ENCODE measurements at places on chromosomes 2 and 18. TPM values are rescaled to one million over a fixed set of nuclear protein-coding genes. Genes with fewer than 3 reads are reported as not detected.

DNA sequence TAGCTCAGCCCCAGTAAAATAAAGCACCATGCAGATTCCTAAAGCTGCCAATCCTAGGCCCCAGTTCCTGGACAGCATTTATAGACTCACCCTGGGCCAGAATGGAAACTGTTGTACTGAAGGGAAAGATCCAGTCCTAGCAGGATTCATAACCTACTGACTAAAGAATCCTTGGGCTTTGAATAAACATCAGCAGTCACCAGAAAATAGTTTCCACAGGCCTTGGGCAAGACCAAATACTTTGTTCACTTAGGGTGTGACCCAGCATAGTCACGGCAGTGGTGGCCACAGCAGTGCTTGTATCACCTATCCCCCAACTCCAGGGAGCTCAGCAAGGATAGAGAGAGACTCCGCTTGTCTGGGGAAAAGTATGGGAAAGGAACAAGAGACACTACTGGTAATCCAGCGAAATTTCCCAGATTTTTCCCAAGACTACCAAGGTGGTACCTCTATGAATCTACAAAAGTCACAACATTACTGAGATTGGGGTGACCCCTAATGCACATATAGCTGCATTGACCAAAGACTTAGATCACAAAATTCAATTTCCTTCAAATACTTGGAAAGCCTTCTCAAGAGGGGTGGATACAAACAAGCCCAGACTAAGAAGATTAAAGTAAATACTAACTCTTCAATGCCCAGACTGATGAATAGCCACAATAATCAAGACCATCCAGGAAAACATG, 748.1 kb upstream of the LRATD1 start:
- DNase-seq: no peak

DNA sequence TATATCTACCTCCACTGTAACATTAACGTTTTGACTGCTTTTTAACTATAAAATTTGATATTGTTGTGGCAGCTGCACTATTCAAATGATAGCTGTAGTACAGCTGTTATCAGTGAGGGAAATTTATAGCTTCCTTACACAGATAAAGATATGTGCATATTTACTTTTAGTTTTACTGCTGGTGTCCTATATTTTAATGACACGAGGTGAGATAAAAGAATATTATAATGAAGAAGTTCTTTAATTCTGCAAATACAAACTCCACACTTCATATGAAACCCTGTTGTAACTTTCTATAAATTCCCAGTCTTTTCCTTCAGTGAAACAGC, 427.8 kb upstream of the ZEB2 start:
- DNase-seq: no peak

DNA sequence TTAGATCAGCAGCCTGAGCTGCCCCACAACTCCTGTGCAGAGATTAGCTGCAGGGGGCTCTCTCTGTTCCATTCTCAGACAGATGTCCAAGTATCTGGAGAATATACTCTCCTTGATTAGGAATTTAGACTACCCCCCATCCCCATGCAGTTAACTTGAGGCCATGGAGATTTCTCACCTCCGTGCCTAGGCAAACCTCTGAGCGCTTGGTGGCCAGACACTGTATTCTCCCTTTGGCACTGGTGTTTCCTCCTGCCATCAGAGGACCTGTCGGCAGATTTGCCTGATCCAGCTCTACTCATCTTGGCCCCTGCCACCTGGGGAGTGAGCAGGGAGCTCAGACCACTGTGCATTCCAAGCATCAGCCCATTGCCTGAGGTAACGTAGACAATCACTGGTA, 48.3 kb downstream of the ZNF804A start:
- no peak for DNase-seq

DSG4 gene
- polyA plus RNA-seq: not detected

DNA sequence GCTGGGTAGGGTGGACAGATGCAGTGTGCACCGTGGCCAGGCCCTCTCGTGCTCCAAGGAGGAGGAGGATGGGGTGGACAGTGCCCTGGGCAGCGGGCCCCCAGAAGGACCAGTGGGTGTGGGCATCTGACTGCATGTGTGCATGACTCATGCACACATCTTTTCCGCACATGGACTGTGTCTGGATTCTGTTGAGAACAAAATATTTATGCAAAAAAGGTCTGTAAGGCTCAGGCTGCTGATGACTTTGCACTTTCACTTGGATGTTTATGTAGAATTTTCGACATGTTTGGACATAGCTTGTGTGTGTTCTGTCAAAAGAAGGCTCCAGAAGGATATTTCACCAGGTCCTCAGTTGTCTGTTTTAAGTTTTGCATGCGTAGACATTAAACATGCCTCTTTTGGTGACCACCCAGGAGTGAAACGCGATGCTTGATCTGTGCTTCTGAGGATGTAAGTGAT, 45.6 kb downstream of the MTCL1 start:
- peak; percentile 89 for DNase-seq

DNA sequence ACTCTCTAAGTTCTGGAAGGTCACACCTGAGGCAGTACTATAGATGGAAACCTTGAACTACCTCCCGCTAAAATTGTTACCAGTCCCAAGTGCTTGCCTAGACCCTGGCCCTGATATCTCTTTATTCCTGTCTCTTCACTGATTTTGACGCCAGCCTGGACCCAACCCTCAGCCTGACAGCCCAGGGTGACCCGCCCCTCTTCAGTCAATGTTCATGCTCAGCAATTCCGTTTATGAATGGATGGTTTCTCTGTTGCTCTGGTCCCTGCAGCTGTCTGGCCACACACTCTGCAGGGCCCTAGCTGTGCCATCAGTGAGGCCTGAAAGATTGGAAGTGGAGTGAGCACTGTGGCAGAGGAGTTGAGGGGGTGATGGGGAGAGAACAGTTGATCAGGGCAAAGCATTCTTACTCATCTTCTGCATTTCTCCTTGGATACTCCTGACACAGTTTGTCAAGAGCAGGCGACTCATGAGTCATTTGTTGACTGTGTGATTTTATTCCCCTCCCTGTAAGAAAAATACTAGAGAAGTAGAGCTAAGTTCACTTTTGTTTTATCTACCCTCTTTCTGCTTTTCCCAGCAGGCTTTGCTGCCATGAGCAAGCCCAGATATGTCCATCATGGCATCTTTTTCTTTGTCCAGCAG, 46.0 kb downstream of the NPAS2 start:
- DNase-seq: no peak

G6PC2 gene
- not detected for polyA plus RNA-seq

- peak; percentile 26 for DNase-seq
Measured at GRCh38 chr2:85611705-85612587, at the start of gene C2orf68. C2orf68 (minus strand) TSS chr2:85612066; CDS start chr2:85611984, 82 bp downstream.

ELOA2 gene
- polyA plus RNA-seq: not detected

DNA sequence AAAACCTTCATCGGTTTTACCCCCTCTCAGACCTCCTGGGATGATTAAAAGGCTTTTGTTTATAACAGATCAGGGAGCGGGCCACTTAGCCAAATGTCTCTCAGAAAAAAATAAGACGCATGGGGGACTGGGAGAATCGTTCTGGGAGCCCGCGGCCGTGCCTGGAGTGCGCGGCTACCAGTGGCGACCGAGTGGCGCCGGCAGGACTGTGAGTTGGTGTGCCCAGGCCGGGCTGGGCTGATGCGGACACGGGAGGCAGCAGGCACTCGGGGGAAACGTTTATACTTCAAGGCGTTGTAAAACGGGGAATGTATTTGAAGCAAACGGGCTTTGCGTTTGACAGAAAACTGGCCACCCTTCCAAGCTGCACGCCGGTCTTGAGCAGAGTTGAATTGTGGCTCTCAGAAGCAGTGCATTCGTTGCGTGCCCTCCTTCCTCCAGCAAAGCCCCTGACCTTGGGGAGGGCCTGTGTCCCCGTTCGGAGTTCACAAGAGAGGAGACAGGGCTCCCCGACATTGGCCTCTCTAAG, 4.7 kb upstream of the HOXD10 start:
- DNase-seq: no peak

DNA sequence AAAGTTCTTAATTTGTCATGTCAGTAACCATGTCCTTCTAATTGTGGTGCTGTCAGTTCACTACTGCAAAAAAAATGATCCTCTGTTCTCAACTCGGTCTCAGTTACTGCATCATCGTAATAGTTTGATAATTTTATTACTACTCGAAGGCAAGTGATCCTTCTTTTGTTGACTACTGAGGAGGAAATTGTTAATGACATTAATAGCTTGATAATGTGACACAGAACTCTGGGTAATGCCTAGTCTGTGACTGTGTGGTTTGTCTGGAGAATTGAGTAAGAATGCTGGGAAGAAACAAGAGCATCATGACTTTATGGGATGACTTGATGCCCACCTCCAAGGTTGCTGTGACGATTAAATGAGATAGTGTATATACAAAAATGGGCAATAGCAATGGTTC, 267.2 kb downstream of the LRRTM1 start:
- no peak for DNase-seq

- DNase-seq: no peak
Measured at GRCh38 chr18:12027046-12027445, 45.7 kb downstream of the IMPA2 start.

- DNase-seq: no peak
Measured at GRCh38 chr2:181300600-181301291, 156.4 kb upstream of the ITGA4 start.

RSAD2 gene
- not detected for polyA plus RNA-seq

DNA sequence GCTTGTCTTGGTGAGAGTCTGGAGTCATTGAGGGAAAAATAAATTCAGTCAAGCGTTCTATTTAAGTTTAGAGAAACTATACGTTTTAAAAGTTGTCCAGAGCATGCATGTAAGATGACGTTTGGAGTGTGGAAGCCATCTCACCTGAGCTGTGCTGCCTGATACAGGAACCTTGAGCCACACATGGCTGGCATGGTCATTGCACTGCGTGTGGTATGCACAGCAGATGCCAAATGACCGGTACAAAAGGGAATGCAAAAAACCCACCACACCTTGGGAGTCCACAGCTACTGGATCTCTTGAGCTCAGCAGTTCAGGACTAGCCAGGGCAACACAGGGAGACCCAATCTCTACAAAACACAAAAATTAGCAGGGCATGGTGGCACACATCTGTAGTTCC, 4.3 kb downstream of the MZT2B start:
- no peak for DNase-seq

STON1 gene
- 13.5 TPM for polyA plus RNA-seq

- no peak for DNase-seq
Measured at GRCh38 chr2:160221391-160222276, 21.6 kb upstream of the ITGB6 start.

DNA sequence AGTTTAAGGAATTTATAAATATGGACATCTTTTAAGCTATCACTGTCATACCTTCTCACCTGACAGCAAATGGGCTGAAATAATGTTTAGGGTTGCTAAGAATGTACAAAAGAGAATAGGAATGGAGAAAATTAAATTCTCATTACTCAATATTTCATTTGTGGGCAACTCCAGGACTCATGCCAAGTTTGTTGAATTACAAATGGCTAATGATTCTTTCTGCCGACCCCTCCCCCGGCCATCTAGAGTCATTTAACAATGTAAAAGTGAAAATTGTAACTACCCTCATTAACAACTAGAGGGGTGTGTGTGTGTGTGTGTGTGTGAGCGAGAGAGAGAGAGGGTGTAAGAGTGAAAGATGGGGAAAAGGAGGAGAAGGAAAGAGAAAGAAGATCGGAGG, 708.5 kb upstream of the FAM98A start:
- DNase-seq: no peak

DNA sequence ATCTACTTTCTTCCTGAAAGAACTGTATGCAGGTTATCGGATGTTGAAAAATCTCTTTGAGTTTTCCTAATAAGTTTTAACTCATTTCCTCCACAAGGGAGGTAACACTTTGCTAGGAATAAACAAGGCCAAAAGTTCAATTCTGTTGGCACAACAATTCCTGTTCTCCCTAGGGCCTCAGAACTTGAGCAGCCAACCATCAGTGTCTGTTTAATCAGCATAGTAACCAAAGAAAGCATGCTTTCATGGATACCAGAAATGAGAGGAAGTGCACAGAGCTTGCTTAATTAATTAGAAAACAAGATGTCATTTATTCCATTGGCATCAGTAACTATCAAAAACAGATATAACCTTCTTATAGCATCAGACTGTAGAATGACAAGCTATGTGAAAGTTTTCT, 503.2 kb upstream of the CNTNAP5 start:
- DNase-seq: no peak

DNA sequence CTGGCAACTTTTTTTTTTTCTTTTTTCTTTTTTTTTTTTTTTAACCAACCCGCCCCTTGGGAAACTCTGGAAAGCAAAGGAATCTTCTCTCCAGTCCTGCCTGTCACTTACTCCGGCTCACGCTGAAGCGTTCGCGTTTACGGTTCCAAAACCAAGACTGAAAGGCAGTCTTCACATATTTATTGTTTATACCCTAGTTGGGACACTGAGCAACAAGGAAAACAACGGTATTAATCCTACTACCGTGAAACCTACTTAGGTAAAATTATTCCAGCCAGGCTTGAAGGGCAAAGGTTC, 125.4 kb downstream of the OSBPL1A start:
- no peak for DNase-seq

- no peak for DNase-seq
Measured at GRCh38 chr2:209147981-209148380, 275.9 kb upstream of the MAP2 start.

AMER3 gene
- not detected for polyA plus RNA-seq

GRCh38 chr2:62501069-62501468, 4.9 kb downstream of the TMEM17 start:
- no peak for DNase-seq

GRCh38 chr18:50751947-50752346, 67.9 kb downstream of the MRO start:
- no peak for DNase-seq

L3MBTL4 gene
- polyA plus RNA-seq: 0.05 TPM

PID1 gene
- 1.8 TPM for polyA plus RNA-seq

- no peak for DNase-seq
Measured at GRCh38 chr2:231187736-231188505, 10.5 kb upstream of the ARMC9 start.

DNA sequence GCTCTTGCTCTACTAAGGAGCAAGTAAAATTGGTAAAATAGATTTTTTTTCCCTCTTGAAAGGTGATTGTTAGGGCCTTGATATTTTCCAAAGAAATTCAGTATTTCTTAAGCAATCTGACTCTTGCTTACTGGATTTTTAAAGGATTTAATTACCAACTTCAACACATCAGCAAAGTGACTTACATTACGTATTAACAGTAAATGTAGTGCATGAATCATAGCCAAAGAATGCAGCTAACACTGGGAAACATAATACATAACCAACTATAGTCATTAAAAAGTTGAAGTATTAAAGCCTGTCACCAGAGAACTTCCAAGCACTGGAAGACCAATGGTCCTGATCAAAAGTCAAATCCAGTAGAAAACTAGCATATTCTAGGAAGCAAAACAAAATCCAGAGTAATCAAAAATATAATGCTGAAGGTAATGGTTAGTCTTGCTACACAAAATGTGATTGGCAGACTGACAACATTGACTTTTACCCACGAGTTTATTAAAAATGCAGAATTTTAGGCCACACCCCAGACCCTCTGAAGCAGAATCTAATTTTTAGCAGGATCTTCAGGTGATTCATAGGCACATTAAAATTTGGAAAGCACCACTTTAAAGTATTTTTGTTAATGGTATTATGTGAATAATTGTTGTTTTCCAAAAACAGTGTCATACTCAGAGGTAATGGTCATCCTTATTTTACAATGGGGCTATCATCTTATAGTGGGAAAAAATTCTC, 31.8 kb upstream of the CAVIN2 start:
- DNase-seq: peak; percentile 48

RNF144A gene
- 0.17 TPM for polyA plus RNA-seq

BARD1 gene
- 4.2 TPM for polyA plus RNA-seq
